ENCODE measurements at places on chromosomes 6 and 20.

GRCh38 chr20:62370115-62370806, 3.1 kb upstream of the LAMA5 start:
- no peak for DNase-seq

DNA sequence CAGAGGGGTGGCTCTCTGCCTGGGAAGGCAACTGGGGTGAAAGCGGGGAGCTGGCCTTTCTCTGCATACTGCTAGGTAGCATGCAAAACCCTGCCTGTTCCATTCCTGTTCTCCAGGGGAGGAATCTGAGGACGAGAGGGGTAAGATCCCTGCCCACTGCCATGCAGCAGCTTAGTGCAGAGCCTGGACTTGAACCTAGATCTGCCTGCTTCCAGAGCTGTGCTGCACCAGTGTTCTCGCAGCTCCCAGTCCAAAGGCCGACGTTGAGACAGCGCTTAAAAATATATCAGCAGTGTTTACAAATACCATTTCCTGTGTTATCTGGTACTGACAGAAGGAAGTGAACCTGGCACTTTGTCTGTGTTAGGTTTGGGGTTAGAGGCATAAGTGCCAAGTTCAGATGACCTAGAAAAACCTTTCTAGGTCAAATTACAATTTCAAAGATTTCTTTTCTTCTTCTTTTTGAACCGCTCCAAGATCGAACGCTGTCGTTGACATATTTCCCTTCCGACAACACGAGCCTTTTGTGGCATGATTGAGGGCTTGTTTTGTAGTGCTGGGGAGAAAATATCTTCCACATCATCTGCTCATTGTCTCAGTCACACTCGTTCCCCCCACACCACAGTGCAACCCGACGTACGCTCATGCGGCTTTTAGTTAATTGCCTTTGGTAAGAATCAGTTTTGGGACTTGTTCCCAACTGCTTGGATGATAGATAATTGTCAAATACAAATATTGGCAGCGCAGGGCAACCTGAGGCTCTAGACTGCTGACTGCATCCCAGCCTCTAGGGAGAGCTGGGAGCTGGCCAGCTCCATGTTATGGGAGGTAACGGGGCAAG, 44.6 kb downstream of the TOX2 start:
- DNase-seq, result peak; percentile 40

DNA sequence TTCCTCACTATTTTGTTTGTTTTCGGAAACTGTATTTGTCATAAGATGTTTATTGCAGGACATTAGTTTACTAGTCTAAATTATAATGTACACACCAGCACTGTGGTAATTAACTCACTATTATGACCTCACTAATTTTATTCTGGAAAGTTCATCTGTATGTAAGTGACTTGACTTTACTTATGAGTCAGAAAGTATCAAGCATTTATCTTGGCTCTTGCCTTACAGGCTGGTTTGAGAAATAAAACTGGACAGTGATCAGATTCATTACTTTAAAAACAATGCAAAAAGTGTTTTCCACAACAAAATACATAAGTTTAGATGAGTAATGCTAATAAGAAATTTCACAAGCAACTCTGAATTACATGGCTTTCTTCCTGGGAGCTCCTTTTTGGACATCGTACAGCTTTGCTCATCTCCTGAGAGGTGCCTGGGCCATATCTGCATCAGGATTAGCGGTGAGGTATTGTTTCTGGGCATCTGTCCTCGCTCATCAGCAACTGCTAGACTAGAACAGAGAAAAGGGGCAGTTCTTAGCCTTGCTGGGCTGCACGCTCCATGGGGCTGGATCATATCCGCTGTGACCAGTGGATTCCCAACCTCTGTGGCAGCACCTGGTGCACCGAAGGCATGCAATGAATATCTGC, 179.8 kb downstream of the SOD2 start:
- DNase-seq, result no peak

GRCh38 chr6:52577022-52577777, at the start of gene TRAM2:
Gene TRAM2 (minus strand): TSS chr6:52577060. CDS start chr6:52576915, 145 bp downstream.
- DNase-seq, result peak; percentile 92

DNA sequence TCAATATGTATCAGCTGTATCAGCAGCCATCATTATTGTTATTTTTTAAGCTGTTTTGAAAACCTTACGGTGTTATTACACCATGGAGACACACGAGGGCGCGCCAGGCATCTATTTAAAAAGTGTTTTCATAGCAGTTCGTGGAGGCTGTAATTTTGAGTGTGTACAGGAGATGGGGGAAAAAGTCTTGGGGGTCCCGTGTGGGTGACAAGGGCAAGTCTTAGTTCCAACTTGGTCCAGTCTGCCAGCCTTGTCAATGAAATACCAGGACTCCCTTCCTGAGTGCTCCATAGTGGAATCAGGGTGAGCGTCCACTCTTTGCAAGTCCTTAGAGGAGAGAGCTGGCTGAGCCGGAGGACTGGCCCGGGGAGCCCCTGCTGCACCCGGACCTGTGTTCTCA, 43.3 kb downstream of the SLC2A10 start:
- peak; percentile 51 for DNase-seq

DNA sequence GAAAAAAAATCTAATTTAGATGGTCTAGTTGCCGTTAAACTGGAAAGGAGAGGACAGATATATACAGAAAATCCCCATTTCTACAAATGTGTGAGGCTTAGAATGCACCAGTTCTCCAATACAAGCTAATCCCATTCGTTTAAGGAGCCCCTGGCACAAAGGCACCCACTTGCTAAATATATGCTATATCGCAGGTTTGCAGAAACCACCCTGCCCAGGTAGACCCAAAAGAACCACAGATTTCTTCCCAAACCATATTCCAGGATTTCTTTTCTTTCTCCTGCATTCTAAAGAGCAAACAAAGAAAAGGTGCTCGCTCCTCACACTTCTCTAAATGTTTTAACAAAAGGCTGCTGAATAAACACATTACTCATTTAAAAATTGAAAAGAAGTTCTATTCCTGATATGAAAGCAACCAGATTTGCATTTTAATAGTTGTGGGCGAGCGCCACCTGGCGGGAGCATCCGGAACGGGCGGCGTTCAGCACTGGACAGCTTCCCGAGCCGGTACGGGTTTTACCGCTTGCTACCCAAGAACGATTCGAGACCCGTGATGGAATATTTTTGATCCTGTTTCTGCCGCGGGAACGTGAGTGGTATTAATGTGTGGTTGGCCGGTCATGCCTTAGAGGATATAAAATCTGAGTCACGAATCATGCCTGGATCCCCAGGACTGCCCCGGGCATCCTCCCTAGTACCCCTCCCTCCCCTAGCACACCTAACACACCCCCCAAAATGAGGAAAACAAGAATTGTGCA, 2.1 kb downstream of the PTPRT start:
- peak; percentile 38 for DNase-seq

DNA sequence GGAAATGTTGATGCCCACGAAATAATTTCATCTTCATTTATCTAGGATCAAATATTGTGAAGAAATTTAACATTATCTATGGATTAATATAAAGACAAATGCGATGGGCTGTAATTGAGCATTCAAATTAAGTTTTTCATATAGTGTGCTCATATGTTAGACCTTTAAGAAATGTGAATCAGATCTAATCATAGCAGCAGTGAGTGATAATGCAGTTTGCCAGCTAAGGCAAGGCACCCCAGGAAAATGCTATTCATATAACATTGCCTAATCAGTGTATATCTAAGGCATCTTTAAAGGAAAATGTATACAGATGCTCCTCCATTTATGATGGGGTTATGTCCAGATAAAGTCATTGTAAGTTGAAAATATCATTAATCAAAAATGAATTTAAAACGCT, 135.2 kb downstream of the KCNQ5 start:
- no peak for DNase-seq

DNA sequence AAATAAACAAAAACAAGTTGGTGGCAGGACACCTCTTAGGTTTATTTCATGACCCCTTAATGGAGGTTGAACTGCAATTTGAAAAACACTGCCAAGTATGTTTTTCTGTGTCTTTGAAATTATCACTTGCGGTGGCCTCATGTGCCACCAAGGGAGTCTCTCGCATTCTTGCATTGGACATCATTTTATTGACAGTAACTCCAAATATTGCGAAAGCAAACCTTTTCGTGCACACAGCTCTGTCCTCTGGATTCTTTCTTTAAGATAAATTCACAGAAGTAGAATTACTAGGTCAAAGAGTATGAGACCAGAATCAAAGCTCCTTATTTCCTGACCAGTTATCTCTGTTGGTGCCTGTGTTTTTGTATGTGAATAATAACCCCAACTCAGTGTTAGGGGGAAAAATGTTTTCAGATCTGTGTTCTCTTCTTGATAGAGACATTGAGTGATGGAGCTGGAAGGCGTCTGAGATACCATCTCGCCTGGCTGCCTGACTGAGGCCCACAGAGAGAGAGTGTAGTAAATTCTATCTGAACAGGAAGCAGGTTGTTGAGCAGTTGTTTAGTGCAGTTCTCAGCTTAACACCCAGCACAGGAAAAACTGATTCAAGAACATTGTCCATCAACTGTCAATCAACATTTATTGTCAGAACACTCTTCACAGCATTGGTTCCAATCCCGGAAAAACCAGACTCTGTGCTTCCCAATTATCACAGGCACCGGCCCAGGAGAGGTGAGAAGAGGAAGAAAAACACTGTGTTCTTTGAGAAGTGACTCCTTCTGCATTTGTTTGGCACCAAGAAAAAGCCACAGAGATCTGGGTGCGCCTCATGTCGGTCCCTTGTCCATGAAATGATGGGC, 2.2 kb upstream of the CCDC167 start:
- peak; percentile 69 for DNase-seq

Measured in CD4-positive, alpha-beta T cell treated with Interleukin-17A for 4 hours (primary cell).